CD4-positive, alpha-beta T cell treated with Interleukin-10 for 1 hour (primary cell): ENCODE measurements at places on chromosomes 7 and 10.
A peak's percentile ranks its signal among the peaks of the same experiment; 100 is the strongest.

- no peak for DNase-seq
Observed at GRCh38 chr7:27170426-27171324, 3.4 kb downstream of the HOXA10 start.

DNA sequence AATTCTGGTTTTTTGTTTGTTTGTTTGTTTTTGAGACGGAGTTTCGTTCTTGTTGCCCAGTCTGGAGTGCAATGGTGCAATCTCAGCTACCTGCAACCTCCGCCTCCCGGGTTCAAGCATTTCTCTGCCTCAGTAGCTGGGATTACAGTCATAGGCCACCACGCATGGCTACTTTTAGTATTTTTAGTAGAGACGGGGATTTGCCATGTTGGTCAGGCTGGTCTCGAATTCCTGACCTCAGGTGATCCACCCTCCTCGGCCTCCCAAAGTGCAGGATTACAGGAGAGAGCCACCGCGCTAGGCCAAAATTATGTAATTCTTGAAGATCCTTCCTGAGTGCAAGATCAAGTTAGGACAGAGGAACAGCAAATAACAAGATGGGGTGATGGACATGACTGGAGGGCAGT, 719 bp downstream of the ZNF33B start:
- DNase-seq: peak; percentile 17

GRCh38 chr10:22851865-22852239, 76.0 kb upstream of the ARMC3 start:
- DNase-seq: no peak

DNA sequence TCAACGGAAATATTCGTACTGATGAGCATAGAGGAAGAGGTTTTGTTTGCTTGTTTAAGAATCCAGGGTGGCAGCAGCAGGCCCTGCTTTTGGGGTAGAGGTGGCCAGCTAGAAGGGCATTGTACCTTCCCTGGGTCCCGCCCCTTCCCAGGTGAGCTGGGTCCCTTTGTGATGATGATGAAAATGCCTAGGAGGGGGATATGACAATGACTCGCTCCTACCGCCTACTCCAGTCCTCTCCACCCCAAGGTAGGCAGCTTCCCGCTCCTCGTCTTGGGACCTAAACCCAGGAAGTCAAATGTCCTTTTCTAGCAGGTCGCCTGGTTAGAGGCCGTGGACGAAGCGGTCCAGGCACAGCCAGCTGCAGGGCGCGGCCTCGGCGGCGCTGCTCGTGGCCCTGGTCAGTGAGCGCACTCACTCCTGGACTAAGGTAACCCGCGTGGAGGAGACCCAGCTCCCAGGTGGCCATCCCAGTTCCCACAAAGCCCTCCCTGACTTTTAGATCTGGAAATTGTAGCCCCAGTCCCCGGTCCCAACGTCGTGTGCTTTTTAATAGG, 141.4 kb downstream of the LSMEM1 start:
- no peak for DNase-seq

GRCh38 chr7:99730238-99730810, 4.7 kb downstream of the CYP3A7 start:
- no peak for DNase-seq

DNA sequence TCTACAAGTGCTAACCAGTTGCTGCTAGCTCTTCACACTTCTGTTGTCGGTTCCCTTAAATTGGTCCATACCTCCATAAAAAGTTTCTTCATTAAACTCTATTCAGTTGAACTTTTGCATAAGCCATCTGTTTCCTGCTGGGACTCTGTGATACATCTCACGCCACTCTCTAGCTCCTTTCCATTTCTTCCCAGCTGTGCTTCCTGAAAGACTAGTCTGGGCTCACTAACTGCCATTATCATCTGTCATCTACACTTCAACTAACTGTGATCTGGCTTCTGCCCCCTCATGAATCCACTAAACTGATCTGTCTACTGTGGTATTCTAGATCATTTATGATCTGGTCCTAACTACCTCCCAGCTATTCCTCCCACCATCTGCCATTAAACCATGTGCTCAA, 78.3 kb downstream of the ELAPOR2 start:
- DNase-seq: no peak

DNA sequence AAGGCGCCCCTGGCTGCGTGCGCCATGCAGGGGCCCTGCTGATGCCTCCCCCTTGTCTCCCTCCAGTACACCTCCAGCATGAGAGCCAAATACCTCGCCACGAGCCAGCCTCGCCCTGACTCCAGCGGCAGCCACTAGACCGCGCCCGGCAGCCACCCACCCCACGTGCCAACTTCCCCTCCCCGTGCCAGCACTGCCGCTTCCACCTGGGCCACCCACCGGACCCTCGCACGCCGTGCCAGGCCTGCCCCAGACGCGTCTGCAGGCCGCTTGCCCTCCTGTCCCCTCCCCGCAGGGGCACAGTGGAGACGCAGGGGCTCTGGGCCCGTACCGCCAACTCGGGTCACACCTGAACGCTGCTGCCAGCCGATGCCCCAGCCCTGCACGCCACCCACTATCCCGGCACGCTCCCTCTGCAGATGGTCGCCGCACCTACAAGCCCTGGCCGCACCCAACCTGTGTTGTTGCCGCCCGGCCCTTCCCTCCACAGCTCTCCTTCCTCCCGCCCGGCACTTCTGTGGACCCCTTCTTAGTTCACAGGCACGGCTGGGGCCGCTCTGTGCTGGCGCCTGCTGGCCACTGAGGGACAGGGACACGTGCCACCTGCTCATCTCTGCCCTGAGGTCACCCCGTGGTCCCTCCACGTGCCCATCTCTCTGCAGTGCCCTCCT, 26.3 kb upstream of the AMZ1 start:
- no peak for DNase-seq

GRCh38 chr7:40311307-40311706, 176.5 kb downstream of the SUGCT start:
- DNase-seq: no peak

DNA sequence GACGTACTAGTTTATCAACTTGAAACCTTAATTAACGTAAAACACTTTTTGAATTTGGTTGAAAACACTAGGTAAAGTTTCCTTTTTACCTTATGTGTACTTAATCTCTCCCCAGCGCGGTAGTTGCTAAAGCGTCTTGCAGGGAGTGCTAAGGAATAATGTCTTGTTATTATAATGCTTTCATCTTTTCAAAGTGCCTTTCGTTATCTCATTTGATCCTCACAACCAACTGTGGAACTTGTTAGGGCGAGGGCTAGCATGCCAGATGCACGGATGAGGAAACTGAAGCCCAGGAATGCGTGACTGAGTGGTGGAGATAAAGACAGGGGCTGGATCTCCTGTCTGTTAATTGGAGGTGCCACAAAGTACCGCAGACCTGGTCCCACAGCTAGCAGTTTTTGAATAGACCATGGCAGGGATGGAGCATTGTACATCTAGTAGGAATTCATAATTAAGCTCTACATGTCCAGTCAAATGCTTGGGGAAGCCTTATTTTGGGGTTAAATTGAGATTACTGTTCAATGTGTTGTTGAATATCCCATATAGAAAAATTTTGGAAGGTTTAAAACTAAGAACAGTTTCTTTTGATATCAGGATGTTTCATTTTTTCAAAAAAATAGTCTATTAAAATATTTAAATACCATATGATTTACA, 234.3 kb downstream of the SH2D4B start:
- DNase-seq: no peak

- peak; percentile 68 for DNase-seq
Observed at GRCh38 chr7:96321658-96322372, at the start of gene SLC25A13. Gene SLC25A13 (minus strand): TSS chr7:96322098. CDS start chr7:96321956, 142 bp downstream.

GRCh38 chr7:22488643-22489462, 11.1 kb downstream of the STEAP1B start:
- peak; percentile 66 for DNase-seq

DNA sequence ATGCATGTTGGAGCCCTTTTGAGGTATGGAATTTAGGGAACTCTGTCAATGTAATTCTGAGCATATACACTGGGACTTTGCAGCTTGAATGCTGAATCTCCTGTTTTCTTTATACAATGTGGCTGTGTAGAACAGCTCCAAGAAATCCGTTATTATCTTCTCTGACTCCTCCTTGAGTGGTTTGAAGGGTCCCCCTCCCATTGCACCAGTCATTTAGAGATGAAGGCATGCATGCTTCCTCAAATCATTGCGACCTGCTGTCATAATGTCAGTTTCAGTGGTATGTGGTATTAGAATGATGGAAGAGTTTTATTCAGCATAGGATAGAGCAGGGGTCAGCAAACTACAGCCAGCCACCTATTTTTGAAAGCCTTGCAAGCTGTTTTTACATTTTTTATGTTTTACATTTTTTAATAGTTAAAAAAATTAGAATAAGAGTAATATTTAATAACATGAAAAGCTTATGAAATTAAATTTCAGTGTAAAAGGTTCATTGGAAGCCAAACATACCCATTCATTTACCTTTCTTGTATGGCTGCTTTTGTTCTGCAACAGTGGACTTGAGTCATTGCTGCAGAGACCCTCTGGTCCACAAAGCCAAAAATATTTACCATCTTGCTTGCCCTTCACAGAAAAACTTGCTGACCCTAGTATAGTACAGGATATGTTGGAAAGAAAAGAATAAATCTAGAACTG, 8.1 kb downstream of the STK17A start:
- DNase-seq: no peak

DNA sequence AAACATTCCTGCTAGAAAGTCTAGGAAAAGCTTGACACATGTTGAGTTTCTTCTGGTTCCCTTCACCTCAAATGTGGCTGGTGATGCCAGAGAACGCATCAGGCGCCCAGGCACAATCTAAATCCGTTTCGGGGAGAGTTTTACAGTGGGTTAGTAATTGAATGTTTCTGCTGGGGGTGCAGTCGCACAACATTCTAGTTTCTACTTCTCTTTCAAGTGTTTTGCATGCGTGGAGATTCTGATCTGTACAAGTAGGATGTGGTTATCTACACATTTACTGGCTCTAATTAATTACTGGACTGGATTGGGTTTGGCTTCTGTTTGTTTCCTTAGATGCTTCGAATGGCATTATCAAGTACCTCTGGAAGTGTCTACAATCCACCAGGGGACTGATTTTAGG, 173.8 kb downstream of the TMEM26 start:
- no peak for DNase-seq

DNA sequence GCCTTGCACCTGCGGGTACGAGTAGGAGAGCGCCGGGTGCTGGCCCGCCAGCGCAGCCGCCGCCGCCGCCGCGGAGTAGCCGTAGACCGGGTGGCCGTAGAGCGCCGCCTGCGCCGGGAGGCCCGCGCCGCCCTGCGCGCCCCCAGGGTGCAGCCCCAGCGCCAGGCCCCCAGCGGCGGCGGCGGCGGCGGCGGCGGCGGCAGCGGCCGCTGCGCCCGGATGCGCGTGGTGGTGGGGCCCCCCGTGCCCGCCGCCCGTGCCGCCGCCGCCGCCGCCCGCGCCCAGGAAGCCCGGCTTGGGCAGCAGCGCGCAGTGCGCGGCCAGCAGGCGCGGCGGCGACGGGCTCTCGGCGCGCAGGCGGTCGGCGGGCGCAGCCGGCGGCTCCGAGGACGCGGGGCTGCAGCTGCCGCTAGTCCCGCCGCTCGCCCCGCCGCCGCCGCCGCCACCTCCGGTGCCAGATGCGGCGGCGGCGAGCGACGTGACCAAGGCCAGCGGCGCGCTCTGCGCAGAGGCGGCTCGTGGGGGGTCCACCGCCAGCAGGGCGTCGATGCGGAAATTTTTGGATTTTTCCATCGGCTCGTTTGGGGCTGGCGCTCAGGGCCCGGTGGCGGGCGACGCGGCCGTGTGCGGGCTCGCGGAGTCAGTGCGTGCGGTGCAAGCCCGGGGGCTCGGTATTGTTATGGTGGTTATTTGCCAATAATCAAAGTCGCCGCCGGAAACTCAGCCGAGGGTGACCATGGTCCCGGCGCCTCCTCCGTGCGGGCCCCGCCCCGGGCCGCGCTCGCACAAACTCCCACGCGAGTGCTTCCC, 480 bp downstream of the MNX1 start:
- no peak for DNase-seq

DNA sequence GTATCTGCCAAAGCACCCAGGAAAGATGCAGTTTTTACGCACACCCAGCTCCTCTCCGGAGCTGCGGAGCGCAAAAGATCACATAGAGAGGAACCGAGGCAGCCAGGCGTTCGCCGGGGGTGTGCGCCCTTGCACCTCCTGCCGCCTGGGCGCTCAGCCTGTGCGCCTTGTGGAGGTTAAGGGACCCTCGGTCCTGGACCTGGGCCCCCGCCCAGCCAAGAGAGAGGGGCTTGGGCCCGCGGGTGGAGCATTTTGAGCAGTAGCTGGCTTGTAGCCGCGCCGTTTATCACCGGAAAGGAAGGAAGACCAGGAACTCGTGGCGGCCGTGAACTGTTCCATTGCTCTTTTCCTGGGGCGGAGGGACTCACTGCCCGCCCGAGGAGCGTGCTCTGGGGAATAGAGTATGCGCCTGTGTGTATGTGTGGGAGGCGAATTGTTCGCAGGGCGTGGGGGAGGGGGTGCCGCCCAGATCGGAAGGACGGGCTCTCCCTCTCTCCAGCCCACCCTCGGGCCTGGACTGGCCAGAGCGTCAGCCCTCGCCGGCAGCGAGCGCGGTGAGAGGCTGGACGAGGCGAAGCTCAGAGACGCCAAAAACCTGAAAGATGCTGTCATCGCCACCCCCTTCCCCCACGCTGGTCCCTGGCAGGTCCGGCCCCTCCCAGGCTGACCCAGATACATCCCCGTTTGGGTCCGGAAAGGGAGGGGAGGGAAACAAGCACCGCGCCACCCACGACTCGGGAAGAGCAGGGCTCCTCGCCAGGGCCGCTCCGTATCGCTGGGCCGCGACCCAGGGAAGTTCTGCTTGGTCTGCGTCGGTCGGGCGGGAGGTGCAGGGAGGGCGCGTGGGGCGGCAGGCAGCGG, 1.2 kb upstream of the WNT2 start:
- no peak for DNase-seq

DNA sequence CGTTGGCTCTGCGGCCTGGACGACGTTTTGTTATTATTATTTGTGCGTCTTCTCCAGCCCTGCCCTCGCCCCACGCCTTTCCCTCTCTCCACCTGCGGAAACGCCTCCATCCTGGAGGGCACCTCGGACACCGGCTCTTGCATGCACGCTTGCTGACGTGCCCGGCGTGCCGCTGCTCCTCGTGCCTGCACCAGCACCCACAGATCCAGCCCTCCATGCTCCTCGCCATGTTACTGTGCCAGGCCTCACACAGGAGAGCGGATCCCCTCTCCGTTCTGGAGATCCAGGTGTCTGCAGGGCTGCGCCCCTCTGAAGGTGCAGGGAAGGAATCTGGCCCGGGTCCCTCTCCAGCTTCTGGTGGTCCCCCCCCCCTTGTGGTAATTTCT, 373.9 kb upstream of the FOXK1 start:
- no peak for DNase-seq

DNA sequence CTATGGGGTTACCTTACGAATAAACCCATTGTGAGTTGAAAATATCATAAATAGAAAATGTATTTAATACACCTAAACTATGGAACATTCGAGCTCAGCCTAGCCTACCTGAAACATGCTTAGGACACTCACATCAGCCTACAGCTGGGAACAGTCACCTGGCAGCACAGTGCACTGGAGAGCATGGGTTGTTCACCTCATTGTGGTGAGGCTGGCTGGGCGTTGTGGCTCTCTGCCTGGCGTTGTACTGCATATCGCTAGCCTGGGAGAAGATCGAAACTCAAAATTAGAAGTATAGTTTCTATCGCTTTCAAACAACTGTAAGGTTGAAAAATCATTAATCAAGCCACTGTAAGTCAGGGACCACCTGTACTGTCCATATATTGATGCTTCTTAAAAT, 17.3 kb upstream of the HBP1 start:
- DNase-seq: no peak
